Nephron progenitor cell (in vitro differentiated cells): ENCODE measurements at places on chromosomes 7 and 10.
A peak's percentile ranks its signal among the peaks of the same experiment; 100 is the strongest.

GRCh38 chr10:31319602-31320549 lies 860 bp downstream of the ZEB1 start:
- DNase-seq, result peak; percentile 29

GRCh38 chr10:129764901-129765663 lies 199.0 kb downstream of the EBF3 start:
- DNase-seq, result no peak

DNA sequence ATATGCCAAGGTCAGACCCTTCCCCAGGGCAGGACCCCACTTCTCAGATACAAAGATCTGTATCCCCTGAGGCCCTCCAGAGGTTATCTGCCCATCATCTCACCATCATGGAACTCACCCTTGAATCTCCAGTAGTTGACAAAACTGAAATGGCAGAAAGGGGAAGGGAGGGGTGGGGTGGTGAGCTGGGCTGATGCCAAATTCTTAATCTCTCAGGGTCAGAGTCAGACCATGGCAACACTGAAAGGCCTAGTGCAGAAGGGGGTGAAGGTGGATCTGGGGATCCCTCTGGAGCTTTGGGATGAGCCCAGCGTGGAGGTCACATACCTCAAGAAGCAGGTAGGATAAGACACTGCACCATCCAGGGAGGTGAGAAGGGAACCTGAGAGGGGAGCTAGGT lies 3.1 kb downstream of the CNPY4 start:
- no peak for DNase-seq

- no peak for DNase-seq
Measured at GRCh38 chr10:47054974-47055373, 143.7 kb downstream of the PTPN20 start.

DNA sequence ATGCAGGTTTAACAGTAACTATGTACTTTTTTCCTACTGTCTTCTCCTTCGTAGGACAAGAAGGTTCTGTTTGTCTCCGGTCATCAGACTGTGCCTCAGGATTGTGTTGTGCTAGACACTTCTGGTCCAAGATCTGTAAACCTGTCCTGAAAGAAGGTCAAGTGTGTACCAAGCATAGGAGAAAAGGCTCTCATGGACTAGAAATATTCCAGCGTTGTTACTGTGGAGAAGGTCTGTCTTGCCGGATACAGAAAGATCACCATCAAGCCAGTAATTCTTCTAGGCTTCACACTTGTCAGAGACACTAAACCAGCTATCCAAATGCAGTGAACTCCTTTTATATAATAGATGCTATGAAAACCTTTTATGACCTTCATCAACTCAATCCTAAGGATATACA lies 2.4 kb downstream of the DKK1 start:
- no peak for DNase-seq

DNA sequence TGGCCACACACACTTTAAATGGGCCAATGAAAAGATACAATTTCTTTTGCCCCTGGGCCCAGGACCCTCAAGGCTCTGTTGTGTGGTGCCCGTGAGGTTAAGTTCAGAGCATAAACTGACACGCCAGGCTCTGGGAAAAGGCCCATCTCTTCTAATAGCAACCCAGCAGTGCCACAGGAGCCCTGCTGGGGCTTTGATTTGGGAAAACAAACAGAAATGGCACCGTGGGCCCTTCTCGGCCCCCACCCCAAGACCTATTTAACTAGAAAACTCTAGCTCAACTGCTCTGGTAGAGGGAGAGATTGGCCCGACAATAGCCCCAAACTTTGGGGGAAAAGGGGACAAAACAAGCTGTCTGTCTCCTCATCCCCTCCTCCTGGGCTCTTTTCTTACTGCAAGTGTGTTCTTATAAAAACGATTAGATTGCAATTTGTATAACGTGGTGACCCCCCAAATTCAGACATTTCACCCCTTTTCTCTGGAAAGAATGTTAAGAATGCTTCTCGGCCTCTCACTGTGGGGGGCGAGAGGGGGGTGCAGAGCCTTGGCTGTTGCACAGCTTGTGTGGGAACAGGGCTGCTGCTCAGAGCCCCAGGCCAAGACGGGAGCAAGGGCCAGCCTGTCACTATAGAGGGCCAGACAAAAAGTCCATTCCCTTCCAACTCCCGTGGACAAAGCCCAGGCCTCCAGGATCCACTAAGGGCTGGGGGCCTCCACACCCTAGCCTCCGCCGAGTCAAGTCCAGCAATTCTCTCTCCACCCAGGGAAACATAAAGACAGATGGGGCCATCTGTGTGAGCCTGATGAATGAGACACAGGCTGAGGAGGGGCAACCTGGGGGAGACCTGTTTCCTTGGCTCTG lies 26.8 kb downstream of the DPCD start:
- no peak for DNase-seq

DNA sequence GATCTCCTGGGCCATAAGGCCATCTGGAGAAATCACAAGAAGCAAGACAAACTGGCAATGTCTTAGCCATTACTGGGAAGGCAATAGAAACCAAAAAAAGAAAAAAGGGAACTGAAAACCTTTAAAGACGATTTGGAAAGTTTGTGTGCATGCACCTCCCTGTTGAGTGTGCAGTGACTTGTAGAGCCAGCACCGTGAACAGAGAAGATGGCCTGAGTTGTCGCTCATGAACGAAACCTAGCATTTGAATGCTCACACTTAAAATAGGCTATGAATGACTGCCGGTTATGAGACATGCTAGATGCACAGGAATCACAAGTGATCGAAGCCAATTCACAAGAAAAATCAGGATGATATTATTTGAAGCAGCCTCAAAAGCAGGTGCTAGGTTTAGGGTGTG lies 151.3 kb upstream of the ADO start:
- DNase-seq, result no peak

DNA sequence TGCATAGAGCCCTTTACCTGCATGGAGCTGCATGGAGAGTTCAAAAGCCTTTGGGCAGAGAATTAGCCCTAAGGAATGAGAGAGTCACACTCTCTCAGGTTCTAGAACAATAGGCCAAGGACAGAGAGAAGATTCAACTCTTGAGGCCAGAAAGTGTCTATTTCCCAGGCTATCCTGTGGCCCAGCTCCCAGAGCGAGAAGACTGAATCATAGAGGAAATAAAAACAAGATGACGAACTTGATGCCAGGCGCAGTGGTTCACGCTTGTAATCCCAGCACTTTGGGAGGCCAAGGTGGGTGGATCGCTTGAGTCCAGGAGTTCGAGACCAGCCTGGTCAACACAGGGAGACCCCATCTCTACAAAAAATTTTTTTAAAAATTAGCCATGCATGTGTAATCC lies 18.3 kb upstream of the PODXL start:
- no peak for DNase-seq

DNA sequence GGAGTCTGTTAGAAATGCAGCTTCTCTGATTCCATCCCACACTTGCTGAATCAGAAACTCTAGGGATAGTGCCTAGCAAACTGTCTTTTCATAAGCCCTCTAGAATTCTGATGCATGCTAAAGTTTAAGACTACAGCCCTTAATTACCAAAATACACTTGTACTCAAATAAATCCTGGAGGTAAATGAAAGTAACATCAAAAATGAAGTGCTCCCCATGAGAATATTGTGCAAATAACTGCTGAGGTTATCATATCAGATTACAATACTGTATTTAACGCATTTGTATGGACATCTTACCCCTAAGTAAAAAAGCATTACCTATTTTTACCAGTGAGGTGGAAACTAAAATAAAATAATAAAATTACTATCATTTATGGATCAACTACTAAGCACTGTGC lies 104.7 kb downstream of the CHCHD3 start:
- no peak for DNase-seq

- DNase-seq, result no peak
Measured at GRCh38 chr7:16130111-16131110, 290.9 kb downstream of the CRPPA start.

DNA sequence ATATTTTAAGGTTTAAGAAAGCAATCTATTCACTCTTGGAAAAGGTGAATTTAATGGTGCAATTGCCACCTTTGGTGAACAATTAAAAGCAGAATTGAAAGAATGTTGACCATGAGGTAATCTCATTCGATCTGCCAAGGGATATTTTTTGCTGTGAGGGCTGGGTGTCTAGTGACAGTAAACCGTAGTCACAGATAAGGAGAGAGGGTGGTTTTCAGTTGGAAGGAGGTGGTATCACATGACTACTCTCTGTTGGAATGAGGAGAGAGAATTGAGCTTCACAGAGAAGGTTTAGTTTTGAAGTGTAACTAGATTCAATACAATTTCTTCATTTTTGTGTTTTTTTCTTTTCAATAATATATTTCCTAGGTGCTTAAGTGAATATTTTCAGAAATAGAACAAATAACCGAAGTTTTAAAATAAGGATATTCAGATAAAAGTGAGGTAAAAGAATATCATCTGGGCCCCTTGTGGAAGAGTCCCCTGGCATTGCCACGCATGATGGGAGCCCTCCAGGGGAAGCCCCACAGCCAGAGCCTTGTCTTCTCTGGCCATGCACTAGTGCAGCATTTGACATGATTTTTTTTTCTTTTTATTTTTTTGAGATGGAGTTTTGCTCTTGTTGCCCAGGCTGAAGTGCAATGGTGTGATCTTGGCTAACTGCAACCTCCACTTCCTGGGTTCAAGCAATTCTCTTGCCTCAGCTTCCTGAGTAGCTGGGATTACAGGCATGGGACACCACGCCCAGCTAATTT lies 73.4 kb downstream of the GPR141 start:
- DNase-seq, result no peak

GRCh38 chr10:24465891-24466818 lies 257.2 kb downstream of the KIAA1217 start:
- DNase-seq, result no peak

- peak; percentile 30 for DNase-seq
Measured at GRCh38 chr7:65840446-65840845, 32.4 kb upstream of the VKORC1L1 start.

- DNase-seq, result no peak
Measured at GRCh38 chr7:131774419-131775220, 218.2 kb upstream of the PODXL start.

GRCh38 chr7:49776994-49777393 lies 3.6 kb downstream of the VWC2 start:
- DNase-seq, result peak; percentile 40
